ENCODE measurements at places on chromosomes 16 and 17. TPM values are rescaled to one million over a fixed set of nuclear protein-coding genes. Genes with fewer than 3 reads are reported as not detected.

DNA sequence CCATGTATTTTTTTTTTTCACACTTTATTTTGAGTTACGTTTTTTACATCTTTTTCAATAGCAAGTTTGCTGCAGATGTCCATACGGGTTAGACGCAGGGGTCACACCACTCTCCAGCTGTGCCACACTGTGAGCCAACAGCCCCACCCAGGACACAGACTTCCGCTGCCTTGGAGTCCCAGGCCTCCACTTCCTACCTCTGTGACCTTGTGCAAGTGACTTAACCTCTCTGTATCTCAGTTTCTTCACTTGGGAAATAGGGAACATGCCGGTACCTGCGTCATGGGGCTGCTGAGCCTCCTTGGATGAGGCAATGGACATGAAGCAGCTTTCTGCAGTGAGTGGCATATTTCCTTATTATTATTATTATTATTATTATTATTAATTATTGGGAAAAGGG lies 3.3 kb upstream of the PITPNA start:
- H3K4me1 ChIP-seq = peaks cover 5% of the 10 kb centered on the region
- no peak for DNase-seq
- no peak overlapping the region for H3K27ac ChIP-seq
- H3K36me3 ChIP-seq = no peaks in the 10 kb centered on the region
- no peak overlapping the region for H3K4me3 ChIP-seq

- H3K27me3 ChIP-seq = no peaks in the 10 kb centered on the region
- H3K36me3 ChIP-seq = no peaks in the 10 kb centered on the region
- no peak for DNase-seq
- no peak overlapping the region for H3K4me3 ChIP-seq
- peaks cover 14% of the 10 kb centered on the region for H3K4me1 ChIP-seq
Measured at GRCh38 chr16:87966064-87966645, 14.9 kb downstream of the BANP start.

DNA sequence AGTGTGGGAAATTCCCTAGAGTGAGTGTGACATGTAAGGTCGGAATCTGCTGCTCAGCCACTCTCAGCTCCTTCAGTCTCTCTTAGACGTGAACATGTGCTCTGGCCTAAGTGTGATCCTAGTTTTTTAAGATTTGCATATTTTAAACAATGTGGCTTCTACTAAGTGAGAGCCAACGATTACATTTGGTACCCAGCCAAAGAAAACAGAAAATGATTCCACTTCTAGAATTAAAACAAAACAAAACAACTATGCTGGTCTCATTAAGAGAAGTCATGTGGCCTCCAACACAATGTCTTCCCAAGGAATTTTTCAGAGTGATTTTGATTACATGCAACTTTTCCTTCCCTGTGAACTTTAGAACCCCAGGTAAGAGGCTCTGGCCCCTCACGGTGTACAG lies 10.1 kb downstream of the TMEM238L start:
- H3K27me3 ChIP-seq = no peaks in the 10 kb centered on the region
- DNase-seq = no peak
- H3K27ac ChIP-seq = no peak overlapping the region
- H3K4me1 ChIP-seq = peaks cover 11% of the 10 kb centered on the region
- H3K36me3 ChIP-seq = no peaks in the 10 kb centered on the region

GRCh38 chr16:86424398-86424797 lies 85.9 kb upstream of the FOXF1 start:
- no peaks in the 10 kb centered on the region for H3K27me3 ChIP-seq
- no peak overlapping the region for H3K4me3 ChIP-seq
- H3K36me3 ChIP-seq = no peaks in the 10 kb centered on the region
- H3K4me1 ChIP-seq = no peaks in the 10 kb centered on the region

Gene KANSL1
- 64.2 TPM for total RNA-seq

Gene TBC1D3I
- not detected for total RNA-seq

Gene TNFRSF13B
- not detected for total RNA-seq

All from adrenal gland (tissue), 19 donors.